ENCODE measurements at places on chromosomes 1 and 21.
A peak's percentile ranks its signal among the peaks of the same experiment; 100 is the strongest.

DNA sequence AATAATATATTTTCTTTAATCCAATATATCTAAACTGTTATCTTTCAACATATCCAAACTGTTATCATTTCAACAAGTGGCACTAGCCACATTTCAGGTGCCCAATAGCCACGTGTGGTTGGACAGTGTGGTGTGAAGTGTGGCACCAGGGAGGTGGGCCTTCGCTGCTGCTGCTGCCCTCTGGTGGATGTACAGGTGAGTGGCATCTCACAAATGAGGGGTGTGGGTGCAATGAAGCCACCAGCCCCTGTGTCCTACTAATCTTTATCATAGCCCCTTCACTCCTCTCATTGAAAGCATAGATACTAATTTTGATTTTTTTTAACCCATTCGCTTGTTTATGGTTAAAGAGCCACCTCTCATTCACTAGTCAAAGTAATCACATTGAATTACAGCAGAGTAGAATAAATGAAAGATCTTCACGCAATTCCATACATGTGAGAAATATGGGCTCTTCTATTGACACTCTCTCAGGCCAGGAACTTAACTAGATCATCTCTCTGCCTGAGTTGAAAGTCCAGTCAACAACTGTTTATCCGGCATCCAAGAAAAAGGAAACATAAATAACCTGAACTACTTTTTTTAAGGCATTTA lies 499.2 kb downstream of the OMA1 start:
- no peak for DNase-seq

- DNase-seq: no peak
Observed at GRCh38 chr1:198267921-198268320, 111.1 kb downstream of the NEK7 start.

- DNase-seq: no peak
Observed at GRCh38 chr1:244968471-244968871, 104.1 kb upstream of the HNRNPU start.

- peak; percentile 42 for DNase-seq
Observed at GRCh38 chr1:87334351-87335174, 5.9 kb downstream of the LMO4 start.
